Esophagus squamous epithelium (tissue), 5 donors: ENCODE measurements at places on chromosomes 7 and 10.

GRCh38 chr10:2054728-2055127 is 317.4 kb upstream of the ADARB2 start:
- DNase-seq = no peak

DNA sequence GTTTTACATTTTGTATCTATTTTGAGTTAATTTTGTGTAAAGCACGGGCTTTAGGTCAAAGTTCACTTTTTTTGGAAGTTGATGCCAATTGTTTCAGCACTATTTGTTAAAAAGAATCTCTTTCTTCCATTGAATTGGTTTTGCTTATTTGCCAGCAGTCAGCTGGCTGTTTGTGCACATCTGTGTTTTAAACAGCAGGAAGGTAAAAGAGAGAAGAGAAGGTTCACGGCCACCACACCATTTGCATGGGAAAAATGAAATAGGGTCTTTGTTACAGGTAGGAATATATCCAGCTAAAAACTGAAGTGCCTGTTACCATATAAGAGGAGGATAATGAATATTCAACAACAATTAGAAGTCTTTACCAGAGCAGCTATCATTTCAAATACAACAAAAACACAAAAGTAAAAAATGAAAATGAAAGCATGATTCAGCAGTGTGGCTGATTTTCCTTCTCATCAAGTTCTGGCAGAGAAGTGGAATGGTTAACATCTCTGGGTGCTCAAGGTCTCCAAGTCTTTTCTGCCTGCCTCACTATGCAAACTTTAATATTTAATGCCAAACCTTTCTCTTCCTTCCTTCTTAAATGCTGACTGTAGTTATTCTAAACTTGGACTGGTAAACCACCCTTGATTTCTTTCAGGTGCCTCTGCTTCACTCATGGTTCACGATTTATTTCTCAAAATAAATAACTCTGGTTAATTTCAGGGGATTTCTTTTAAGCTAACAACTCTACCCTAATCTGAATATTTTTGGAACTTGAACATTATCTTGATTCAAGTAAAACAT is 841.5 kb downstream of the GRM8 start:
- DNase-seq = no peak

GRCh38 chr10:17240616-17241015 is 12.6 kb downstream of the VIM start:
- no peak for DNase-seq

DNA sequence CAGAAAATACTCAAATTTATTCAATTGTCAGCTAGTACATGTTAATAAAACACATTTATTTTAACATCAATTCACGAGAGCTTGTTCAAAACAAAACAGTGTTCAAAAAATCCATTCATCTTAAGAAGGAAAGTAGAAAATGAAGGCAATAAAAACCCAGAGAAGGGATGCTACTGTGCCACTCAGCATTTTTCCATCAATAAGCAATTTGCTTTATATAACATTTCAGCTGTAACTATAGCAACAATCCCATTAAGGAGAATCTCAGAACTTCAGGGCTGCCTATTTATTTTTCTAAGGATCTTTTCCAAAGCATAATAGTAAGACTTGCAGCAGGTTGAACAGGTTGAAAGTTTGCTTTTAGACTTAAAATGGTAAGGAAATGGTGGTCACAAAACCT is 190.5 kb downstream of the PCLO start:
- no peak for DNase-seq

GRCh38 chr10:71382757-71383156 is 14.0 kb upstream of the CDH23 start:
- no peak for DNase-seq

- DNase-seq = no peak
Measured at GRCh38 chr10:92834331-92834730, 14.0 kb upstream of the EXOC6 start.

DNA sequence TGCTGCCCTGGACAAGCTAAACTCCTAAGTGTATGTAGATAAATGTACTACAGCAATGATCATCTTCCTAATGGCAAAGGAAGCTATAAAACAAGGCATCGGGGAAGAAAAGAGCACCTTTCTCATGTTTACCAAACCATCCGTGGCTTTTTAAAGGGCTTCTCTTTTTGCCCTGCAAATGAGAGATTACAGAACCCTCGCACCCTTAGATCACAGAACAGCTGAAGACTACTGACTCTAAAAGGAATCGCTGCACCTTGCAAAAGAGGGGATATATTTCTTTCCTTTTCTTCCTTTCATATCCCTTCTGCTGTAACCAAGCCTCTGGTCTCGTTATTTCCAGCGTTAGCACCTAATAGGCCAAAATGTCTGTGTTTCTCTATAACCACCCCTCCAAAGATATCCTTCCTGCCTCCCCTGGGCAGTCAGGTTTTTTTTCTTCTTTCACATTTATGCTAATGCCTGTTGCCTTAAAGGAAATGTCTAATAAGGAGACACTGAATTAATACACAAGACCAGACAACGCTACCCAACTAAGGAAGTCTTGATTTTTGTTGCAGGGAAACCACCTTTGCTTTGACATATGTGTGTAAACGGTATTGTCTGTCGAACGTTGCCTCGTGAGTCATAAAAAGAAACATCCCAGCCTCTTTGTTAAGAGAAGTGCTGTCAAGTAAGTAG is 10.5 kb downstream of the ST8SIA6 start:
- DNase-seq = no peak

- DNase-seq = no peak
Measured at GRCh38 chr10:66637273-66638036, 288.4 kb upstream of the LRRTM3 start.

DNA sequence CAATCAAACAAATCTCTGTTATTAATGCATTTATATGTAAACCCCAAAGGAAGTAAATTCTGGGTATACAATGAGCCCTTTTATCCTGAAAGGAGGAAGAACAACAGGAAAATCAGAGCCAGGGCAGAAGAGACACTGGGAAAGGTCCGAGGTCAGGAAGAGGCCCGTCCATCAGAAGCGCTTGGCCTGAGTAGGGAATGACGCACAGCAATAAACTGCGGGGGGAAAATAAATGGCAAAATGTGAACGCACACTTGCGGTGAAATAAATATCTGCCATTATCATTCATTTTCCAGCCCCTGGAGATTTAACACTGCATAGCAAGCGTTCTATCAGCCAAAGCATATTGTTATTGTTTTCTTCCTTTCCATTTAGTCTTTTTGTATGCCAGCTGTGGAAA is 243.4 kb downstream of the COBL start:
- DNase-seq = no peak

GRCh38 chr10:117410557-117410956 is 35.3 kb upstream of the PDZD8 start:
- DNase-seq = no peak

- DNase-seq = no peak
Measured at GRCh38 chr10:59176241-59177030, at the start of gene PHYHIPL. PHYHIPL (plus strand) TSS chr10:59176643; CDS start chr10:59176854, 211 bp downstream.

- no peak for DNase-seq
Measured at GRCh38 chr10:121788717-121789116, 139.1 kb downstream of the ATE1 start.

DNA sequence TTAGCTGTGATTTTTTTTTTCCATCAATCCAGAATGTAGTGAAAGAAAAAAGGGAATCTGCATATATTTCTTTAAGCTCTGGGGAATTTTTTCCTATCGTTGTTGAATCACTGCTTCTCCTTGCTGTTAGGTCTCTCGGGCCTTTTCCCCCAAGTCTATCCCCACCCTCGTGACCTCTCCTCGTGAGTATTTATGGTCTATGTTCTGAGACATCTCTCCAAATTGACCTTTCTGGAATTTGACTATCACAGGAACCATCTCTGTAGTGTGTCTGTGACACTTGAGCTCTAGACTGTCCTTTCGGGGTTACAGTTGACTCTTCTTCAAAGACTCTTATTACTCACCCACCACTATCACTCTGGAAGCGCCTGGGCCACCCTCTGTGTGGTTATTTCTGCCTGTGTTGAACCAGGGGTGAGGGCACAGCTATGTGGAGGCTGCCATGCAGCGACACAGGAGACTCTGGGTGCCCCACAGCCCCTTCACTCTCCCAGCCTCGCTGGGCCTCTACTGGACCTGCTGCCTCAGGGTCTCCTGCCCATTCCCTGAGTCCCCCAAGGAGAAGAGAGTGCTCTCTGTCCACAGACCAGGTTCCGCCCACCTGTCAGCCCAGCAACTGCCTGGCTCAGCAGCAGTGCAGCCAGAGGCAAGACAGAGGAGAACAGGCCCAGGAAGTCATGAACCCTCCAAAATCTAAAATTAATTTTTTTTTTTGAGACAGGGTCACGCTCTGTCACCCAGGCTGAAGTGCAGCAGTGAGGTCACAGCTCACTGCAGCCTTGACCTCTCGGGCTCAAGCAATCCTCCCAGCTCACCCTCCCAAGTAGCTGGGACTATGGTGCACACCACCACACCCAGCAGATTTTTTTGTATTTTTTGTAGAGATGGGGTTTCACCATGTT is 45.7 kb upstream of the PTPRN2 start:
- no peak for DNase-seq

DNA sequence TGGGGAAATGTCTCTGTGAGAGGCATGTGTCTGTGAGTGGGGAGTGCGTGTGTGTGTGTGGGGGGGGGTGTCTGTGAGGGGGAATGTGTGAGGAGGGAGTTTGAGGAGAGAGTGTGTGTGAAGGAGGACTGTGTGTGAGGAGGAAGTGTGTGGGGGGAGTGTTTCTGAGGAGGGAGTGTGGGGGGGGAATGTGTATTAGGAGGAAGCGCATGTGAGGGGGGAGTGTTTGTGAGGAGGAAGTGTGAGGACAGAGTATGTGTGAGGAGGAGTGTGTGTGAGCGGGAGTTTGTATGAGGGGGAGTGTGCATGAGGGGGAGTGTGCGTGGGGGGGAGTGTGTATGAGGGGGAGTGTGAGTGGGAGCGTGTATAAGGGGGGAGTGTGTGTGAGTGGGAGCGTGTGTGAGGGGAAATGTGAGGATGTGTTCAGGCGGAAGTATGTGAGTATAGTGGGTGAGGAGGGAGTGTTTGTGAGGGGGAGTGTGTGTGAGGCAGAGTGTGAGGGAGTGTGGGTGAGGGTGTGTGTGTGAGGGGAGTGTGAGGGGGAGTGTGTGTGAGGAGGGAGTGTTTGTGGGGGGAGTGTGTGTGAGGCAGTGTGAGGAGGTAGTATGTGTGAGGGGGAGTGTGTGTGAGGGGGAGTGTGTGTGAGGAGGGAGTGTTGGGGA is 21.8 kb upstream of the PTPRN2 start:
- DNase-seq = no peak

DNA sequence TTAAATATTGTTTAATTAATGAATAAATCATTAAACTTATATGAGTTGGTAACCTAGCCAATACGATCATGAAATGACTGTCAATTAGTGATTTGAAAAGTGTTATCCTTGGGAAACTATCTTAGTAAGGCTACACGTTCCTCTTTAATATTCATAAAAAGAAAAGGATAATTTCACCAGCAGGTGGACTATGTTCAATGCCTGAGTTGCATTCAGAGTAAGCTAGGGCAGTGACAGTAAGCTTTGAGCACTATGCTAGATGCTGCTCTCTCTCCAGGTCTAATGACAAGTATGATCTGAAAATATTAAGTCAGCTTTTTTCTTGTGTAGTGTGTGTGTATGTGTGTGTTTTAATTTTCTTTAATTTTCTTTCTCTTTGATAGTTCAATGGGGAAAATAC is 486.3 kb upstream of the PCDH15 start:
- DNase-seq = no peak
